Esophagus squamous epithelium (tissue), 5 donors: ENCODE measurements at places on chromosomes 7 and 10.

DNA sequence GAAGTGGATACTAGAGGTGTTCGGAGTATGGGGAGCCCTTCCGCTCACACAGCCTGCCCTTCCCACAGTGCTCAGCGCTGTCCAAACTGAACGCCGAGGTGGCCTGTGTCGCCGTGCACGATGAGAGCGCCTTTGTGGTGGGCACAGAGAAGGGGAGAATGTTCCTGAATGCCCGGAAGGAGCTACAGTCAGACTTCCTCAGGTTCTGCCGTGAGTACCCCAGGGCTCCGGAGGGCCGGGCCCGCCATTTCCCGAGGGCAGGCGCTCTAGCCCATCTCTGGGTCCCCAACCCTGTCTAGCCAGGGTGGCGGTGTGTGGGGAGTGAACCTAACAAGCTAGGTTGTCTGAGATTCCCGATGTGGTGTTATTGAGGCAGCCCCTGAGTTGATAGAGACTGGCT is 59.1 kb downstream of the GTF2IRD1 start:
- DNase-seq: no peak

GRCh38 chr7:141649865-141650634 is 51.9 kb downstream of the DENND11 start:
- DNase-seq: no peak

GRCh38 chr10:111996103-111996502 is 187.5 kb downstream of the GPAM start:
- no peak for DNase-seq

- DNase-seq: no peak
Measured at GRCh38 chr10:68106656-68107055, 2.6 kb upstream of the MYPN start.

DNA sequence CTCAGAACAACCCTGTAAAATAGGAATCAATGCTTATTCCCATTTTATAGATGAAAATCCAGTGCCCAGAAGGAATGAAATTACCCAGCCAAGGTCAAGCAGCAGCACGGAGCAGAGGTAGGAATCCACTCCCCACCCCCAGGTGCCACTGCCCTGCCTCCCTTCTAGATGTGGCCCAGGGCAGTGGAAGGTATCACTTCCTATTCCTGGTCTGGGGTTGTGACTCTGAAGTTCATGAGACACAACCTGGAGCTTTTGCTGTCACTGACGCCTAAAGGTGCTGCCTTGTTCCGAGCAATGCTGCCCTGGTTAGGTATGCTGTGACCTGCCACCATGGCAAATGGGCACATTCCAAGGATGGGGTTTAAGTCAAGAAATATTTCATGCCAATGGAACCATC is 53.6 kb downstream of the PIK3AP1 start:
- DNase-seq: no peak

DNA sequence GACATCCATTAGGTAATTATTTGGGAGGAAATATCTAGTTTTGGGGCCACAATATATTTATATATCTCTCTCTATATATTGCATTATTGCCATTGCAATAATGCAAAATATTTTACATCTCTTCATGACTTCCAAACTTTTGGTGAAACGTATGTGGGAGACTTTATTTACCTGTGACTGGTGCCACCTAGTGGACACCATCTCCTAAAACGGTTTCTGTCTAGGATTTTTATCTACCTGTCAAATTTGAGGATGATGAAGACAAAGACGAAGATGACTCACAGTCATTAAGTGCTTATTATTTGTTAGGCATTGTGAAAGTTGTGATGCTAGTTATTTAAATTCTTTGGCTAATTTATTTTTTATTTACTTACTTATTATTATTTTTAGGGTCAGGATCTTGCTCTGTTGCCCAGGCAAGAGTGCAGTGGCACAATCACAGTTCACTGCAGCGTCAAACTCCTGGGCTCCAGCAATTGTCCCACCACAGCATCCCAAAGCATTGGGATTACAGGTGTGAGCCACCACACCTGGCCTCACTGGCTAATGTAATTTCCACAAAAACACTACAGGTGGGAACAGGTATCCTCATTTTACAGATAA is 18.7 kb upstream of the CBLL1 start:
- DNase-seq: no peak

DNA sequence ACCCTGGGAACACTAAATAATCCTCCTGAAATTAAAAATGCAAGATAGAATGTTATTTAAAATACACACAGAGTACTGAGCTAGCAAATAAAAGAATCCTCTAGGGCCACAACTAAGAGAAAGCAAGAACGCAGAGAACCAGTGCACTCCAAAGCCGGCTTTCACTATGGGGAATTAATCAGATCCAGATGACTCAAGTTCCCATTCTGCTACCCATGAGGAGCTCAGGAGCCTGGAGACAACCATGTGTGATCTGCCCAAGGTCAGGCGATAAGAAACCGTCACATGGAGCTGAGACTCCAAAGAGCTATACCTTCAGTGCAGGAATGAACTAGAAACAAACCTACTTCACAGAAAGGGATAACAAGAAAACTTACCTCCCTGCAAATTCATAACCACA is 19.5 kb upstream of the CYREN start:
- no peak for DNase-seq

DNA sequence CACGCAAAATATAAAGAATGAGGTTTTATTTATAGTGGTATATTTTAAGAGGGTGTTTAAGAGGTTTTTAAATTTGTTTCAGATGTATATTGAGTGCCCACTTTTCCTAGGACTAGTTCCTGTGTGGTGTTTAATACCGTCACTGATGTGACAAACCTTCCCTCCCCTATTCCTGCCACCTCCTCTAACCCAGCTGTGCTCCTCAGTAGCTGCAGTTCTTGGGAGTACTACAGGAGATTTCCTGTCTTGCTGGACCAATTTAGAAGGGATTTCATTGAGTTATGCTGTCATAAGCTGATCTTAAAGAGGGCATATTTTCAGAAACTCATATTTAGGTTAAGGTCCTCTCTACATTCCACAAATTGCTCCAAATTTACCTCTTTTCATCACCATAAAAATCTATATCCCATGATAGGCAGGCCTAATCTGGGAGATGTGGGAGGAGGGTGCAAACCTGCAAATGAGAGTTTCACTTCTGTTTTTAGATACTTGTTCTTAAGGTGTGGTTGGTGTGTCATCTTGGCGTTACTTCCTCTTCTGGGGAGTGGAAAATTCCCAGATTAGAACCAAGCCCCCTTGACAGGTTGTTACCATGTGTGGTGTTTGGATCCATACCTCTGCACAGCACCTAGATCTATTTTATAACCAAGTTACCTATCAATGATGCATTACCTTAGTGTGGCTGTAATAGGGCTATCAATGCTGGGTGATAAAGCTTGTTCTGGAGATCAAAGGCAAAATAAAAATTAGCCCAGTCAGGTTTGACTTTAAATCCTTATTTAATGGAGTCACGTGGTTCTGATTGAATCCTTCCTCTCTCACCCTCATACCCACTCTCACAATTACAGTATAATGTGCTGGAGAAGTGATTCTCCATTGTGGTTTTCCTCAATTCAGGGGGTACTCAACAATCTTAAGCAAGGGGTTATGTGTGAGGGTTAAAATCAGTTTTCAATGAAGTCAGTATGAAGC is 141.1 kb downstream of the CDK14 start:
- no peak for DNase-seq

GRCh38 chr7:5580714-5581395 is 157.2 kb upstream of the TNRC18 start:
- DNase-seq: no peak

GRCh38 chr7:30135301-30136116 is 723 bp downstream of the MTURN start:
- DNase-seq: no peak

DNA sequence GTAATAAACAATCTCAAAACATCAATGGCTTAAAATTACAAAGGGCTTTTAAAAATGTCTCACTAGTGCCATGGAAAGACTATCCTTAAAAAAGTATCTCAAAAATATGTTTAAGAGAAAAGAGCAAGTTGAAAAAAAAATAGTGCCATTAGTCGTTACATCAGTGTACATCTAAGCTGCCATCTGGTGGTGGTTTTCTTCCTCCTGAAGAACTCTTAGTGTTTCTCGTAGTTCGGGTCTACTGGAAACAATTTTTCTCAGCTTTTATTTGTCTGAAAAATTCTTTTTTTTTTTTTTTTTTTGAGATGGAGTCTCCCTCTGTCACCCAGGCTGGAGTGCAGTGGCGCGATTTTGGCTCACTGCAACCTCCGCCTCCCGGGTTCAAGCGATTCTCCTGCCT is 5.9 kb upstream of the GARIN1A start:
- DNase-seq: no peak

DNA sequence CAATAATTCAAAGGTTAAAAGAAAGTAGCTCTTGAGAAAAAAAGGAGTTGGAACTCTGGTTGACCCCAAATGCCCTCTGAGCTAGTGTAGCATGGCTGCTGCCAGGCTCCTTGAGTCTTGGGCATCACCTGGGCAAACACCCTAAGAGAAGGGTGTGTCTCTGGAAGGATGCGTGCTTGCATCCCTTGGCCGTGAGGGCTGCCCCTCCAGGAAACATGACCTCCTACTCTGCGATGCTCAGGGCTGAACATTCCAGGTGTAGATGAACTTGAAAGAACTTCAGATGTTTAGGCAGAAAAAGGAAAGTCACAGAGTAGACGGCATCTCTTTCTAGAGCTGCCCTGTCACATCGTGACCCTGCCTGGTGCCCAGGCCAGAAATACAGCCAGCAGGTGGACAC is 189.4 kb upstream of the TCERG1L start:
- DNase-seq: no peak

DNA sequence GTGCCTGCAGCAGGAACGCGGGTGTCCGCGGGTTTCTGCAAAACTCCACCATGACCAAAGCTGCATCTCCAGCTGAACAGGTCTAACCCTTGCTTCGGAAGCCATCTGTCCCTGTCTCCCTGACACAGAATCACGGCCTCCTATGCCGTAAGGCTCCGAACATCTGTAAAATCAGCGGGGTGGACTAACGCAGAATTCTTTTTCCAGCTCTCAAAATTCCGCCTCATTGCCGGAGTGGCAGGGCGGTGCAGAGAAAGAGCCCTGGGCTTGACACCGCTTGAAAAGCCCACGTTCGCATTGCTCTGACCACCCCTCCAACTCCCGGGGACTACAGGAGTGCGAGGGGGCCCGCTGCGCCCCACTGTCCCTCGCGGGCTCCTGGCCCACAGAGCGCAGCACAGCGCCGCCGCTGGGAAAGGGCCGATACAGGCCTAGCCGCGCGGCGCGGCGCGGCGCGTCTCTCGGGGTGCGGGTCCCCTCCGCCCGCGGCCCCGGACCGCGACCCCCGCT is 409 bp downstream of the DNMBP start:
- no peak for DNase-seq

- DNase-seq: no peak
Measured at GRCh38 chr10:48740015-48740707, 55.5 kb downstream of the WDFY4 start.

- no peak for DNase-seq
Measured at GRCh38 chr7:69205581-69205980, 392.7 kb upstream of the AUTS2 start.

DNA sequence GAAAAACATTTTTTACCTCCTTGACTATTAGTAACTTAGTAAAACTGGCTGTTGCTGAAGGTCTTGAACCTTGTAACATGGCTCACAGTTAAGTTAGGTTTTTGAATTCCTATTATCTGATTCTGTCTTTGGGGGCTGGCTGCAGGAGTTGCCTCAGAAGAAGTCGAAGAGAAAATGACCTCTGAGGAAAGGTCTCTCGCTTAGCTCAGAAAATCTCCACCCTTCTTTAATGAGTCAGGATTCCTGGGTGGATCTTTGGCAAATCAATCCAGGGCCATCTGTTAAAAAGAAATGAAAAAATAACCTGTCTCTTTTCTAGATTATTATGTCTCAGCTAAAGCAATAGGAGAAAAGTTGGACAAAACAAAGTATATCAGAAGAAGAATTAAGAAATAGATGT is 267.8 kb upstream of the SEMA3C start:
- DNase-seq: no peak

DNA sequence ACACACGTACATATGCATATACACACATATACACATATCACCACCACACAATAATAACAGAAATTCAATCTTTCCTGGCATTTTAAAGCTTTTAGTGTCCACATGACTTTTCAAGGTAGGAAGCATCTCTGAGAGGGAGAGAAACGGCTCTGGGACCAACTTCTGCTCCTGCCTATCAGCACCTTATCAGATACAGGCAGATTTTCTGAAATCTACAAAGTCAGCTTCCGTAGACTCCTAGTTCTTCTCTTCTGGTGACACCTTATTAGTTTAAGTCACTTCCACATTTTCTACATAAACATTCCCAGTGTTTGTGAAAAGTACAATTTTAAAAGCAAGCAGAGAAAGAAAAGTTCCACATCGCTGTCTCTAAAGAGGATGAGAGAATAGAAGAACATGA is 74.5 kb downstream of the ZNF22 start:
- no peak for DNase-seq

GRCh38 chr10:14116021-14116420 is 214.7 kb downstream of the FRMD4A start:
- DNase-seq: no peak

GRCh38 chr10:7410862-7411670 is at the start of gene SFMBT2:
TSS of gene SFMBT2 (minus strand) at chr10:7411034. CDS start at chr10:7381898, 29,136 bp downstream.
- no peak for DNase-seq

- no peak for DNase-seq
Measured at GRCh38 chr7:3196629-3197400, 104.2 kb upstream of the SDK1 start.

DNA sequence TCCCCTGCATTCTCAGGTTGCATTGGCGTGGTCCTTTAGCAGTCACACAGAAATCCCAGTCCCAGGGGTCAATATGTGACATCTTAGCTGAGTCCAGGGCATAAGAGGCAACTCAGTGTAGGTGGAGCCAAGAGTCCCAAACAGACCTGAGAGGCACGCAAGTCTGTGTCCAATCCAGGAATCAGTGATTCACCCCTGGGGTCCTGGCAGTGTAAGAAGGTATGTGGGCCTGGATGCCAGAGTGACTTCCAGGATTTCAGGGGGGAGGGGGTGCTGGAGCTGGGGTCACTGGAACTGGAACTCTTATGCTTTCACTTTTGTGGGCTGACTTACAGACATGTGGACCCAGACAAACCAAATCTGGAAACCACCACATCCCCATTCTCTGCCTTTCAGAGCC is 26.8 kb downstream of the FRMPD2 start:
- DNase-seq: no peak

DNA sequence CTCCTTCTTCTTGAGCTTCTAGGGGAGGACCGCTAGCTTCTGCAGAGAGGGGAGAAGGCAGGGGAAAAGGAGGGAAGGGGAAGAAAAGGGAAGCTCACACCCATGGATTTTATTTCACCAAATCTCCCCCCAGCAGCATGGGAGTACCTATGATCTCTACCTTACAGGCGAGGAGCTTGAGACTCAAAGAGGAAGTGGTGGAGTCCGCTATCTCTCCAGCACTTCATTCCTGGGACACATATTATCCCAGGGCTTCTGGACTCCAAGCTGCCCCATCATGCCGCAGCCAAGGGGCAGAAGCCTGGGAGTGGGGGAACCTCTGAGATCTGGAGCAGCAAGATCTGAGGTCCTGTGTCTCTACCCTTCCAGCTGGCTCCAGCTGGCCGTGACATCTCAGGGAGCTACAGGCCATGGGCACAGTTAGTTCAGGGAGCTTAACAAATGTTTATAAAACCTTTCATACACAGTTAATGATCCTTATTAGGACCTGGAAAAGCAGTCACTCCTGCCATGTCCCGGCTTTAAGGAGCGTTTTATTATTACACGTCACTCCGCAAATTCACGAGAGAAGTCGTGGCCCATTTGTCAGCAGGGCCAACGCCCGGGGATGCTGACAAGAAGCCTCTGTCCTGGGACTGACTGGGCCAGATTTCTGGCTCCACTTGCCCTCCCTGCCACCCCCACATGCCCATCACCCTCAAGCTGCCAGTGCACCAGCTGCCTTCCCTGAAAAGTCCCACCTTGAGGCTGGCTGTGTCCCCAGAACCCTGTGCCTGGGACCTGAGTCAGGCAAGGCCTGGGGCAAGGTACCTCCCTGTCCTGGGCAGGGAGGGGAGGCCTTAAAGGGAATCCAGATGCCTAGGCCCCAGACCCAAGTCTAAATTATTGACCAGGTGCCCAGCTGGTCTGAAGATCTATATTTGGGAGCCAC is 132.1 kb upstream of the ZMIZ1 start:
- no peak for DNase-seq
